B cell (primary cell): ENCODE measurements at places on chromosomes 5 and 9. TPM values are rescaled to one million over a fixed set of nuclear protein-coding genes. Genes with fewer than 3 reads are reported as not detected.
A peak's percentile ranks its signal among the peaks of the same experiment; 100 is the strongest.

The TOR1B gene
- polyA plus RNA-seq: 13.3 and 16.1 TPM in 2 replicates

The SV2C gene
- polyA plus RNA-seq: not detected in 2 replicates

The NPR3 gene
- not detected in 2 replicates for polyA plus RNA-seq

The MACROH2A1 gene
- polyA plus RNA-seq: 80.1 and 95.1 TPM in 2 replicates

The HAVCR1 gene
- not detected in 2 replicates for polyA plus RNA-seq

The FBP1 gene
- 2.7 and 2.8 TPM in 2 replicates for polyA plus RNA-seq

DNA sequence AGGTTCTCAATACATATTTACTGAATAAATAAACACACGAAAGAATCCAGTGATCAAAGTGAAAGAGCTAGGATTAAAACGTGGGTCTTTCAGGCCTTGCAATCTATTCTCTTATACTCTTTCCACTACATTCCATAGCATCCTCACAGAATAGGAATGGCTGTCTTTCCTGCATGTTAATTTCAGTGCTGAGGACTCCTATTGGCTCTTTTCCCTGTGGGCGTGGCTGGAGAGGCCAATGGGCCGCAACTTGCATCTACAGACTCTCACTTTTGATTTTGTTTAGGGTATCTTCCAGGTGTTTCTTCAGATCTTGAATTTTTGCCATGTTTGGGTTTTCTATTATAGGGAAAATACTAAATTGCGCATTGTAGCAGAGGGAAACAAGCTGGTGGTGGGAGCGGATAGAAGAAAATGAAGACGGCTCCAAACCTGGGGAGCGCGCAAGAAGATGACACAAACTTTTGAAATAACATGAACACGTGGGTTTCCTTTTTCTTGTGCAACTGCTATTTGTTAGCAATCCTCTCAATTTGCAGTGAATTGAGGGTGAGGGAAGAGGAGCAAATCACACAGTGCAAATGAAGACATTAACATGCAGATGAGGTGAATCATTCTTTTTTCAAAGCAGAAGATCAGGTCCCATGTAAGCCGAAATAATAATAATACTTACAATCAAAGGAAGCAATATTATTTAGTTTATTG is 93.9 kb downstream of the GCNT1 start:
- DNase-seq: no peak

- no peak for DNase-seq
Observed at GRCh38 chr5:116058346-116058936, 26.2 kb downstream of the ARL14EPL start.

- DNase-seq: peak; percentile 26
Observed at GRCh38 chr9:111691672-111692329, 30.4 kb downstream of the GNG10 start.

DNA sequence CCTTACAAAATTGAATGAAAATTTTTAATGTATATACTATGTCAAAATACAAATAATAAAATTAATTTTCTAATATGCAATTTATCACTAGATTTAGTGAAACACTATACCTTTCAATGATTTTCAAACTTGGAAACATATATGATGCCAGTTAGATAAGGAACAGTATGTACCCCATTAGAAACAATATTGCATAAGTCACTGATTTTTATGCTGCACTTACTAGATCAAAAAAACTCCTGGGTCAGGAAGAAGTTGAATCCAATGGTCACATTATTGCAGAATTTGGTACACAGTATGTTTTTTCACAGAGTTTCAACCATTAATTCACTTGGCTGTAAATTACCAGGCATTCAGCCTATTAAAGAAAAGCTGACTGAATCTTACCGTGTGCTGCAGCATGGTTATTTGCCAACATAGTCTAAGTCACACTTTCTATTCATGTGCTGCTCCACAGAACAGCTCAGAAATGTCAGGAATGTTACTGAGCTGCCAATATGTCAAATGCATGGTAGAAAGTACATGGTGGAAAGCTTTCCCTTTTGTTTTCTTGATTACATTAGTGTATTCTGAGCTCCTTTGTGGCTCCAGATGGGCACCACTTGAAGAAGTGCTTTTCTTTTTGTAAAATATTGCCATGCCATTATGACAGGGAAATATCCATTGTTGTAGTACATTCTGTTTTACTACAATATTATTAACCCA is 9.9 kb upstream of the PRR16 start:
- no peak for DNase-seq

GRCh38 chr5:24183981-24184380 is 460.8 kb downstream of the CDH10 start:
- no peak for DNase-seq

DNA sequence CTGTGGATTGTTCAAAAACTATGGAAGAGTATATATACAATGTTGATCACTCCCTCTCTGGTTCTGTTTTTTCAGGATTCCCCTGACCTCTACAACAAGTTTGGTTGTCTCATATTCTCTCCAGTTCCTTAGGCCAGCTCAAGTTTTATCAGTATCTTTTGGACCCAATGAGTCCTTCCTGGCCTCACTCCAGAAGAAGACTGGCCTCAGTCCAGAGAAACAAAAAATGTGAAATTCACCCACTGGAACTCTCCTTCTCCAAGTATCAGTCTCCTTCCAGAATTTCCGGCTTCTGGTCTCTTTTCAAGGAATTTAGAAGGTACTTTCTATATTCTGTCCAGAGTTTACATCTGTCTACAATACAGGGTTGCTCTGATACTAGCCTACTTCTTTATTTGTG is 537.8 kb upstream of the FTMT start:
- no peak for DNase-seq

DNA sequence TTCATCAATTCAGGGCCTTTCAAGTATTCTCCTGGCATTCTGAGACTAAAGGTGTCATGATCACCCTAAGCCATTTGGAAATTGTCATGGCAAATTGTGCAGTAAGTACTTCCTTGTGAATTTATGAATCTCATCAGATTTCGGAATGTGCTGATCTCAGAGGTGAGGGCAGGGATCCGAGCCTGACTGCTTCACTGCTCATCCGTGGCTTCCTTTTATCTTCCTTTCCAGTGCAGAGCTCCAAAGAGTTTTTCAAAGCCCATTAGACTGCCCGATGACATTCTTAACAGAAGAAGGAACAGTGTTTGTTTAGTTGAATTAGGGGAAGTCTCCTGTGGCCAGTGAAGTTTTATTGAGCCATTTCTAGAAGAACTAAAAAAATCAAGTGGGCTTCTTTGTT is 182.8 kb upstream of the GDNF start:
- no peak for DNase-seq

- no peak for DNase-seq
Observed at GRCh38 chr5:23823521-23823920, 316.1 kb downstream of the PRDM9 start.
